ENCODE measurements at places on chromosomes 16 and 17. TPM values are rescaled to one million over a fixed set of nuclear protein-coding genes. Genes with fewer than 3 reads are reported as not detected.

WSB1 gene
- 102 TPM for total RNA-seq

PHKG2 gene
- 15.7 TPM for total RNA-seq

IRX3 gene
- total RNA-seq, result 1.2 TPM

VAMP2 gene
- 40.3 TPM for total RNA-seq

All from mononuclear cell (primary cell).